ENCODE measurements at places on chromosomes 5 and 9.
A peak's percentile ranks its signal among the peaks of the same experiment; 100 is the strongest.

DNA sequence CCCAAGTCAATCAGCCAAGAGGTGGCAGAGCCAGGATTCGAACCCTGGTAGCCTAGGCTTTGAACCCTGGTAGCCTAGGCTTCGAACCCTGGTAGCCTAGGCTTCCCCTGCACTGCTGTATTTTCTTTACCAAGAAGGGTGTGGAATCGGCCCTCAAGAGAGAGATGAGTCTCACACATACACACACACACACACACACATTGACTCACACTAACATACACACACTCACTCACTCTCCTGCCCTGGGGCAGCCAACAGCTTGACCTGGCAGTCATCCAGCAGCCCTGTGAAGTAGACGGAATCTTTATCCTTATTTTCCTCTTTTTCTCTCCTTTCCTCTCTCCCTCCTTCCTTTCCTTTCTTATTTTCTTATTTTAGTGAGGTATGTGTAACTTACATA lies 55.4 kb upstream of the RPL26L1 start:
- DNase-seq = no peak

- no peak for DNase-seq
These were observed 105.2 kb upstream of the RAD23B start for GRCh38 chr9:107177857-107178256.

GRCh38 chr5:6274846-6275543 lies 103.4 kb downstream of the MED10 start:
- peak; percentile 39 for DNase-seq

DNA sequence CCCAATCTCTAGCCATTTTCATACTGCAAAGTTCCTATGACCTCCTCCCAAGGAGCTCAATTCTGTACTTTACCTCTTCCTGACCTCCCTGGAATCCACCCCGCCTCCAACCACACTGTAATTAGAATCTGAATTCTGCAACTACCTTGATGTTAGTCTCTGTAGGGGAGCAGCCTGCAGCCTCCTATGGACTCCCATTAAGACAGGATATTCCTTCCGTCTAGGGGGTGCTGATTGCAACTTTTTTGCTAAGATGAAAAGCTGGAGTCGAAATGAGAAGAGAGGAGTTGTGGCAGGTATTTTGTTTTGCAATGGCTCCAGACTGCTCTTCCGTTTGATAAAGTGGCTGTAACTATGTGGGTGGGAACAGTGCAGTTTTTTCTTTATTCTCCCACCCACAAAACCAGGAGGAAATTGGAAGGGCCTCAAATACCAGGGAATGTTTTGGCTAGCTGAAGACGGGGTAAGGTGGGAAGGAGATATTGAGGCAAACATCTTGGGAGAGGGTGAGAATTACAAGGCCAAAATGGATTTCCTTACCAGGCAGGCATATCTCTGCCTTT lies 23.8 kb downstream of the ANXA2R start:
- no peak for DNase-seq

GRCh38 chr5:36526537-36526936 lies 79.9 kb upstream of the SLC1A3 start:
- no peak for DNase-seq

GRCh38 chr9:16870596-16871335 lies at the start of gene BNC2:
Gene BNC2, minus strand, starts transcription at chr9:16870670. Its CDS starts 22 bp downstream, at chr9:16870648.
- no peak for DNase-seq

- DNase-seq = no peak
These were observed 44.8 kb downstream of the RCL1 start for GRCh38 chr9:4837261-4838188.

DNA sequence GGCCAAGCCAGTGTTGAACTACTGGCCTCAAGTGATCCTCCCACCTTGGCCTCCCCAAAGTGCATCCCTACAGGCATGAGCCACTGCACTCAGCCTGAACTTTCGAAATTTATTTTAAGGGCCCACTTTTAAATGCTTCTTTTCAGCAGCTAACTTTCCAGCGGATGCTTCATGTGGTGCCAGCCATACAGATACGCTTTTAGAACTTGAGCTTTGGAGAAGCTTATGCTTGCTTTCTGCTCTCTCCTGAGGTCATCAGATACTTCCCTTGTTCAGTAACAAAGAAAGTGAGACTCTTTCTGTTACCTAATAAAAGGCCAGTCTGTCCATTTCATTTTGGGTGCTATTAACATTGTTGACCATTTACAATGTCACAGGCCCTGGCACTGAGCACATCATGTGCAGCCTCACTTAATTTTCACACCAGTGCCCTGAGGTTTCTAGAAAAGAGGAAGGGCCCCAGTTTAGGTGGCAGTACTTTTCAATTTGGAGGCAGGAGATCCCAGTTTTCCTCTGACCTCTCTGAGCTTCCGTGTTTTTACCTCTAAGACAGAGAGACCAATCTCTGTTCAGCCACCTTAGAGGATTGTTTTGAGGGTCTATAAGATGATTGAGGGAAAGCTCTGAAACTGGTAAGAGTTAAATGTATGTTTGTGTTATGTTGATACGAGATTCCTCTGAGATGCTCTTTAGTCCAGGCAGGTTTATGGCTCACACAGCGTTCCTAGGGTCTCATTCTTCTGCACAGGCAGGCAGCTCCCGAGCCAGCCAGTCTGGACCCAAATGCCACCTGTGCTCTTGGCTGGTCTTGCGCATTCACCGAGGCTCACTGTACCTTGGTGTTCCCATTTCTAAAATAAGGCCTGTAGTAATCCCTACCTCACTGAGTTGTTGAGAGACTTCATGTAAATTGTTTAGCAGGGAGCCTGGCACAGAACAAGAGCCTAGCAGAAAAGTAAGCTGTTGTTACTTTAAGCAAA lies 4.4 kb downstream of the ABL1 start:
- no peak for DNase-seq

- DNase-seq = no peak
These were observed 336.3 kb downstream of the MED10 start for GRCh38 chr5:6041977-6042550.

Measured in GM12864 (cell line).